Endothelial cell of umbilical vein (primary cell): ENCODE measurements at places on chromosomes 12 and 14. TPM values are rescaled to one million over a fixed set of nuclear protein-coding genes. Genes with fewer than 3 reads are reported as not detected.

TSPAN11 gene
- total RNA-seq, result 3.9 and 4.5 TPM in 2 replicates

CACNA2D4 gene
- total RNA-seq, result 0.51 and 0.73 TPM in 2 replicates

ADAM21 gene
- total RNA-seq, result not detected in 2 replicates

CCDC92 gene
- 35.1 and 41.6 TPM in 2 replicates for total RNA-seq

KLRC1 gene
- not detected in 2 replicates for total RNA-seq

COCH gene
- total RNA-seq, result 0.88 and 1.9 TPM in 2 replicates

WSCD2 gene
- not detected in 2 replicates for total RNA-seq

RDH5 gene
- 2.7 and 6.1 TPM in 2 replicates for total RNA-seq

SERPINA4 gene
- total RNA-seq, result not detected in 2 replicates
